ENCODE measurements at places on chromosomes 7 and 10.

- DNase-seq, result no peak
Measured at GRCh38 chr7:77199013-77199966, at the start of gene FGL2. Gene FGL2, minus strand, starts transcription at chr7:77199819. Its CDS starts 26 bp downstream, at chr7:77199793.

- no peak for DNase-seq
Measured at GRCh38 chr10:86801995-86802394, 45.6 kb downstream of the BMPR1A start.

DNA sequence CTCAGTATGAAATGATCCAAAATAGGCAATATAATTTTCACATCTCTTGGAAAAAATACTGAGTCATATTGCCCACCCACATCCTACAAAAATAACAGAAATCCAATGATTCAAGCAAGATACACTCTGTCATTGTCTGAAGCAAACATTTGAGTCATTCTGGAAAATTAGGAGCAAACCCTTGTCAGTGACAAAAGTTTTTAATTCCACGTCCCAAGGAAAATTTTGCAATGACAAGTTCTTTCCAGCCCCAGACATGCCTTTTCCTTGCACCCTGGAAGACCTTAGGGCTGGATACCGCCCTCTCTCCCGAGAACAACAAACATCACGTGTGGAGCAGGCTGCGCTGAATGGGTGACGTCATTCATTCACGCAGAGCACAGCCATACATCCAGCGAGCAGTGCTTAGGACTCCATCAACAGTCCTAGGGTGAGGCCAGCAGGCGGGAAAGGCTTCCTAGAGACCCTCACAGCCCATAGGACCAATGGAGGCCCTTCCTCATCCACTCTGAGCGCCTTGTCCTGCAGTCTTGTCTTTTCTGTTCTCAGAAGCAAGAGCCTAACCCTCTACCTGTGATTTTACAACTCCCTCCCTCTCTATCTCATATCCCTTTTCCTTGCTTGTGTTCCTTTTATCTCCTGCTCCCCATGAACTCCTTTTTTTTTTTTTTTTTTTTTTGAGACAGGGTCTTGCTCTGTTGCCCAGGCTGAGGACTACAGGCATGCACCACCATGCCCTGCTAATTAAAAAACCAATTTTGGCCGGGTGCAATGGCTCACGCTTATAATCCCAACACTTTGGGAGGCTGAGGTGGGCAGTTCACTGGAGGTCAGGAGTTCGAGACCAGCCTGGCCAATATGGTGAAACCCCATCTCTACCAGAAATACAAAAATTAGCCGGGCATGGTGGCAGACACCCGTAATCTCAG lies 23.5 kb upstream of the KDM7A start:
- peak; percentile 53 for DNase-seq

DNA sequence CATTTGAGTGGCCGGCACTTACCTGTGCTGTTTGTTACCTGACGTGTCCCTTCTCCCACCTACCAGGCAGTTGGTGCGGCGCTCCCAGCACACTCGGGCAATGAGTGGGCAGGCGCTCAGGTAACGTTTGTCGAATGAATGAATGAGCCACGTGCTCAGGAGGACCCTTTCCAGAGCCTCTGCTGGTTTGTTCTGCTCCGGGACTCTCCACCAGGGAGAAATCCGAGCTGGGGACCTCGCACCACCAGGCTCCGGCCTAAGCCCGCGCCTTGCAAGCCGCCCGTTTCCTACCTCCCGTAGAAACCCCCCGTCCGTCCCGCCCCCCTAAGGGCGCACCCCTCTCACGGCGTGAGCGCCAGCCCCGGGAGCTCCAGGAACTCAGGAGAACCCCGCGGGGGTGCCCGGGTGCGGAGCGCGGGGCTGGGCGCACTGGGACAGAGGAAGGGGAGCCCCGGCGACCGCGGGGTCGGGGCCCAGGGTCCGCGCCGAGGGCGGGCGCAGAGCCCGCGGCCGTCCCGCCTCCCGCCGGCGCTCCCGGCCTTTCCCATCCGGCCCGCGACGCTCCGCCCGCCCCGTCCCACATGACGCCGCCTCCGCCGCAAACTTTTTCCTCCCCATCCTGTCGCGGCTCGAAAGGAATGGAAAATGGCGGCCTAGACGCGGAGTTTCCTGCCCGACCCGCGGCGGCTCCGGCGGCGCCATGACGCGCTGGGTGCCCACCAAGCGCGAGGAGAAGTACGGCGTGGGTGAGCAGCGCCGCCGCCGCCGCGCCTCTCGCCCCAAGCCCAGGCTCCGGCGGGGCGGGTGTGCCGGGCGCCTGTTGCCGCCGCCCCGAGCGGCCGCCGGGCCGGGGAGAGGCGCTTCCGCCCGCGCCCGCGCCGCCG lies at the start of gene DOCK1:
Gene DOCK1 (plus strand): TSS at position 611 of the 884 bp plus-strand sequence. CDS start 90 bp downstream, at position 701.
- peak; percentile 70 for DNase-seq

DNA sequence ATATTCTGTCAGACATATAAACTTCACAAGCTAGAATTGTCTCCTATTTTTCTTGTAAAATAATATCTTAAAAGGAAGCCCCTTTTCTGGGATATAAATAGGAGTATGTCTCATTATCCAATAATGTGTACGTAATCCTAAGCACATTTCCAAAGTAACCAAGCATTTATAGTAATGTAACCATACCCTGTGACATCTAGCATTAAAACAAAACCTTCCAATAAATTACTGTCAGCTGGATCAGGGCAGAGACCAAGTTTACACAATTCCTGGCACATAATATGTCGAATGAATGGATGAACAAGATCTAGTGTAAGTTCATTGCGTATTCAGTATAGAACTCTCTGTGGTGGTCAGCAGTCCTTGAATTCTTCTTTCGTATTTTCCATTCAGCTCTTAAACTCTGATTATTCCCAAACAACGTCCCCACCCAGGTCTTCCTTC lies 14.3 kb downstream of the CPED1 start:
- no peak for DNase-seq

DNA sequence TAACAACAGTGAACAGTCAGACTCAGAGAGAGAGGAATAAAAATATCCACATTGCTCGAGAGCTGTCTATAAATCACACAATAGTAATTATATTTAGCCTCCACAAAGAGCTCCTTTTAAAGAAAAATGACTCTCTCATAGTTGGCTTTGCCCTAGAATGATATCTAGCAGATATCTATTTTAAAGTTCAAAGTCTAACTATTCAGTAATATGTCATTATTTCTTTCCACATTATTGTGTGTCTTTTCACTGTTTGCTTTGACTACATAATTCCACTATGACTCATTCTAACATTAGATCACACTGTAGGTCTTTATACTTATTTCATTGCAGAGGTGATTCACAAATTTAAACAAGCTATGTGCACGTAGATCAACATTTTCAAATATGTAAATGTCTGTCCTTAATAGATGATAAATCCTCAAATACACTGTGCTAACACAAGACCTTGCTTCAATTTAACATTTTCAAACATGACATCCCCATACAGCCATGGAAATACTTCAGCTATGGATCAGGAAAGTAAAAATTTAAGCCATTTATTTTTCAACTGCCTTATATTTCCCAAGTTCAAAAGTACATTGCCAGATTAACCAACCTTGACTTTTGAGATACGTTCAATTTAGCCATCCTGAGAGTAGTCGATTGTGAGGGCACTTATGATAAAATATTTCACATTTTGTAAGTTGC lies 99.9 kb upstream of the AKR1E2 start:
- peak; percentile 86 for DNase-seq

GRCh38 chr7:73980206-73980605 lies 47.8 kb upstream of the ELN start:
- DNase-seq, result no peak

- no peak for DNase-seq
Measured at GRCh38 chr10:45197816-45198485, 117.5 kb downstream of the OR13A1 start.

DNA sequence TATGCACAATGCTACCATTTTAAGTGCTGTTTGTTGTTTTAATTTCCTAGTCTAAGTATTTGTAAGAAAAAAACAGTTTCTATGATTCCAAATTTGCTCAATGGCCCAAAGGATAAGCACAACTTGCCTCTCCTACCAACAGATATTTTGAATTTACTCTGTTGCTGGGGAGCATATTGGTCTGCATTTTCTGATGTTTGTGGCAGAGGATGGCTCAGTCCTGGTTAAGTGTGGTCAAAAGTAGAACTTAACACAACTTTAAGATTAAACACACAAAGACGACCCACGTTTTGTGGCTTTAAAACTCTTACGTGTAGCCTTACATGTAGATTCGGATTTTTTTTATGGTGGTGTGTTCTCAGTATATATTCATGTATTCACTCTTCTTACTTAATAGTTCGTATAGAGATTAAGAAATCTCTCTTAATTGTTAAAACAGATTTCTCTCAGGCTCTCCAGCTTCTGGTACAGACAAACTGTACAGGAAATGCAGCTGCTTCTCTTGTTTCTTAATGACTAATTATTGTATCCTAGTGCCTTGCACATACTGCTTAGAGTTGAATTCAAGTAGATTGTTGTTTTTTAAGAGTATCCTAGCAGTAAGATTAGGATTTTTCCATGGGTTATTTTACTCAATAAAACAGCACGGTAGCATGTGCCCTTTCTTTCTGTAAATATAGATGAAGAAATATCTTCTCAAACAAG lies 86.2 kb downstream of the GPR85 start:
- DNase-seq, result no peak

- no peak for DNase-seq
Measured at GRCh38 chr10:131670341-131670740, 230.5 kb upstream of the PPP2R2D start.

DNA sequence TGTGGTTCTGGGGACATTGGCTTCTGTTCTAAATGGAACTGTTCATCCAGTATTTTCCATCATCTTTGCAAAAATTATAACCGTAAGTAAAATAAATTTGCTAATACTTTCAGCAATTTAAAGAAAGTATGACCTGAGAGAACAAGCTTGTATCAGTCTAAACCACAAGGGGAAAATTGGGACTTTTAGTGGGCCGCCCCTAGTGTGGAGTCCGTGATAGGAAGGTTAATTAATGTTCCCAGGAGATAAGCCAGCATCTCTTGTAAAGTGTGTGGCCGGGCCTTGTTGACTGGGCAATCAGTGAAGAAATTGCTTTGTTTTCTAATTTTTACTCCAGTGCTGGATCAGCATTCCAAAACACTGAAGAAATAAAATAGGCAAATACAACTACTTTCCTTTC lies 83.0 kb downstream of the ABCB5 start:
- DNase-seq, result no peak

- DNase-seq, result peak; percentile 51
Measured at GRCh38 chr10:124728071-124728829, 15.9 kb downstream of the FAM53B start.

DNA sequence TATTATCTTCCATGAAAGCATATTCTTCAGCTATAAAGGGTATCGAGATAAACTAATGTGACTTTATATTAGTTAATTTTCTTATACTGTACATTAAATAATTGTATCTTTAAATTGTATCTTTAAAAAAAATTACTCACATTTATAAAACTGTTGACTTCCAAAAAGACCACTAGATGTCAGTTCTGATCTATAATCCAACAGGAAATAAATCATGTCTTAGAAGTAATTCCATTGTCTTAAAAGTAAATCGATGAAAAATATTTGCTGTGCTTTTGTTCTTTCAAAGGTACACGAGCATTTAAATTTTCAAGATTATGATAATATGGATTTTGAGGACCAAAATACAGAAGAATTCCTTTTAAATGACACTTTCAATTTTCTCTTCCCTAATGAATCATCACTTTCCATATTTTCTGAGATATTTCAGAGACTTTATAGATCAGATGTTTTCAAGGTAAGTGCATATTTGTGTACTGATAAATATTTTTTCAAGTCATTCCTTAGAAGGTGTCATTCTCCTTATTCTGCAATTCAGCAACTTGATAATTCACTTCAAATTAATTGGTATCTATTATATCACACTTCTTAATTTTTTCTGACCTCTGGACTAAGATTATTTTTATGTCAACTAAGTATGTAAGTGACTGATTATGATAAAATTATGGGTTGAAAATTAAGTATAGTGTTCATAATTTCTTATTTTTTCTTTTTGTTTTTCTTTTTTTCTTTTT lies 138.5 kb downstream of the CPED1 start:
- peak; percentile 18 for DNase-seq

DNA sequence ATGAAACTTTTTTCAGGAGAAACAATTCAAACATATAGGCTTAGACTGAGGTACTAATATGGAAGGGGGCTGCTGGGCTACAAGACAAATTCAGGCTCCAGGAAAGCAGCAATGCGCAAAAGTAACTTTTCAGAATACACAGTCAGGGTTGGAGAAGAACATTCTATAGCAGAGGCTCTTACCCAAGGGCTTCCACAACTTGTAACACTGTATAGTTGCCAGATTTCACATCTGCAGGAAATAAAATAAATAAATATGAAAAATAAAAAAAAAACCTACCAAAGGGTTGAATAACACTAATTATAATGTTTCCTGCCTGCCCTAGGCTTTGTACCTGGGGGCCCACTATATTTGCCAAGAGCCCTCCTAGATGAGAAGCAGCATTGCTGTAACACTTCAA lies 14.3 kb downstream of the MMS19 start:
- DNase-seq, result no peak

DNA sequence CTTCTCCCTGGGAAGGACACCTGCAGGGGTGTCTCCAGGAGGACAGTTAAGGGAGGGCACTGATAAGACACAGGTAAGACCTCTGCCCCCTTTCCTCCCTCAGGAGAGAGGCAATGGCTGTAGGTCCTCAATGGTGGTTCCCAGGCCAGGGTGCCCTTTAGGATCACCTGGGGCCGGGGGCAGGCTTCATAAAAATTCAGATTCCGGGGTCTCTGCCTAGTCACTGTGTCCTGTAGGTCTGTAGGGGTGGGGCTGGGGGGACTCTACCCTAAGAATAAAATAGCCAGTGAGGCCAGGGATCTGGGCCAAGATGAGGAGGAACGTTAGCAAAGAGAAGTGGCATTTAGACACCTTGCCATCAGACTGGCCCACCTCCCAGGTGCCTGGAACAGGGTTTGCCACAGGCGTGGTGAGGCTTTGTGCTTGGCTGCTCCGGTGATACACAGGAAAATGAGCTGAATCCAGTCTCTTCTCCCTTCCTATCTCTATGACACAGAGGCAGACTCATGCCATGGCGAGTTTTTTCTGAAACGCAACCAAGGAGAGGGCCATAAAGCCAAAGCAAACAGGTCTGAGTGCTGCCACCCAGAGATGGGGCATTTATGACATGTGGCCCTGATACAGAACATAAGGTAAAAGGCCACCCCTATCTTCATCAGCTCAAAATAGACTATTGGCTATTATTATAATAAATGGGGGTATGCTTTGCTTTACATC lies 52.6 kb downstream of the SH3PXD2A start:
- DNase-seq, result no peak

DNA sequence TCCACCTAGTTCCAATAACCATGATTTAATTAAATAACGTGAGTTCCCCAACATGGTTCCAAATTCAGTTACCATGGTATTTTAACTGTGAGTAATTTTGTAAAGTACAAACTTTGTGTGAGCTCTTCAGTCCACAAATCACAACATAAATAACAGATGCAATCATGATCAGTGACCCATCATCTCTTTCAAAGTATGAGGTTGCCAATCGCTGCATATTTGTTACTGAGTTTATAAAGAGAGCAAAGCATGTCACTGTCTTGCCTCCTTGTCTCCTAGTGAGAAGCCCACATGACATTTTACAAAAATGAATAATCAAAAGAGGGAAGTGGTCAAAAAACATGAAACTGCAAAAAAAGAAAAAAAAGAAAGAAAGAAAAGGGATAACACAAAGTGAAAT lies 69.1 kb upstream of the PDSS1 start:
- DNase-seq, result no peak

All from kidney capillary endothelial cell (primary cell).